ENCODE measurements at places on chromosomes 4 and X.

- no peak for ATAC-seq
Observed at GRCh38 chr4:7658341-7659204, 223.8 kb upstream of the PSAPL1 start.

GRCh38 chrX:12701628-12702027, 89.6 kb upstream of the PRPS2 start:
- peak; percentile 36 for ATAC-seq

- no peak for ATAC-seq
Observed at GRCh38 chr4:143713955-143714625, 13.6 kb upstream of the FREM3 start.

- ATAC-seq = no peak
Observed at GRCh38 chrX:113828470-113828869, 755.4 kb upstream of the HTR2C start.

DNA sequence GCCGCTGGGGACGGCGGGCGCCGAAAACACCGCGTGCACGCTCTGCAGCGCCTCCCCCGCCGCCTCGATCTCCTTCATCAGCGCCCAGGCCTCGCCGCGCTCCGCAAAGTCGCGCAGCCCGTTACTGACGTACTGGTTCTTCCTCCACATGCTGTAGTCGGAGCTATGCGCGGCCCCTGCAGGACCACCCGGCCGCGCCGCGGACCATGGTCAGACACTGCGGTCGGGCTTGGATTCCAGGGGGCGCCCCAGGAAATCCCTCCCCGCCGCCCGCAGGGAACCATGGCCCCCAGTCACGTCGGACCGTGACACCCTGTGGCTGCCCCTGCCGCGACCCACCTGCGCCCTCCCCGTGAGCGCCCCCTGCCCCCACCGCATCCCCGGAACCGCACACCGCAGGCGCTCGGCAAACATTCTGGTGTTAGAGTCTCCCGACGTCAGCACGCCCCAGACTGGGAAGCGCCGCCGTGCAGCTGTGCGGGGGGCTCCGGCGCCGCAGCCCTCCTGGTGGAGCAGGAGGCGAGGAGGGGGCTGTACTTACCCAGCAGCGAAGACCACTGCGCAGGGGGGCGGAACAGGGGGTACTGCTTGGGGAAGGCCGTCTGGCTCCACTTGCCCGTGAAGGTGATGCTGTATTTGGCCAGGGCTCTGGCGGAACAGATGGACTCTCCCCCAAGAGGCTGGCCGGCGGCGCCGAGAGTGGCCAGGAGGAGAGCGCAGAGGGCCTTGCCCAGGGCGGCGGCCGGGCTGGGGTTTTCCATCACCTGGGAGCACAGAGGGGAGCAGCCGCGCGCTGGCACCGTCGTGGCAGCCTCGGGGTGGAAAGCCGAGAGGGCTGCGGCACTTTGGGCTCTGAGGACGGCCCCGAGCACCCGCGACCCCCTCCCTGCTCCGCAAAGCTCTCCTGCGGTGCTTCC, 814 bp downstream of the SPON2 start:
- no peak for ATAC-seq

DNA sequence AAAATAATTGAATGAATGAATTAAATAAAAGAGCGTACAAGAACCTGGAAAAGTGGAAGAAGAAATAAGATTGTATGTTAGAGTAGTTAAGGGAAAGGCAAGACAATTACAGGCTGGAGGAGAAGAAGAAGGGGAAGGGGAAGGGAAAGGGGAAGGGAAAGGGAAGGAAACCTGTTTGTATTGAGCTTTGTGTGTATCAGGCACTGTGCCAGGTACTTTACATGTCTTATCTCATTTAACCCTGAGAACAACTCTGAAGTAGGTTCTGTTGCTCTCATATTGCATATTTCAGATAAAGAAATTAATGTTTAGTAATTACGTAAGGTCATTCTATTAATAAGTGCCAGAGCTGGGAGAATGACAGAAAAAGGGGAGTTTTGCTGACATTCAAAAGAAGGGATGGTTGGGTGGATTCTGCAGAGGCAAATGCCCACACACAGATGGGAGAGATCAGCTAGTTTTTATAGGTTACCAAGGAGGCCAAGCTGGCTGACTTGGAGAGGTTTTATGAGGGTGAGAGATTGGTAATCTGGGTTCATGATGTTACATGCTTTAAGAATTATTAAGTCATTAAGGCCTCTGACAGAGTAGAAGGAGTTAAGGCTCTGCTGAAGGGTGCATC, 92.3 kb upstream of the LCORL start:
- ATAC-seq = no peak

- ATAC-seq = no peak
Observed at GRCh38 chr4:152424977-152425376, 110.9 kb downstream of the FBXW7 start.

- no peak for ATAC-seq
Observed at GRCh38 chr4:110265001-110265400, 66.6 kb upstream of the ELOVL6 start.

GRCh38 chr4:85728464-85728863, 253.5 kb downstream of the ARHGAP24 start:
- no peak for ATAC-seq

GRCh38 chrX:134650701-134651100, 7.6 kb downstream of the PLAC1 start:
- ATAC-seq = no peak

- no peak for ATAC-seq
Observed at GRCh38 chrX:124435616-124436015, 89.3 kb downstream of the SH2D1A start.

GRCh38 chr4:171717231-171717741, 95.9 kb upstream of the GALNTL6 start:
- ATAC-seq = no peak

DNA sequence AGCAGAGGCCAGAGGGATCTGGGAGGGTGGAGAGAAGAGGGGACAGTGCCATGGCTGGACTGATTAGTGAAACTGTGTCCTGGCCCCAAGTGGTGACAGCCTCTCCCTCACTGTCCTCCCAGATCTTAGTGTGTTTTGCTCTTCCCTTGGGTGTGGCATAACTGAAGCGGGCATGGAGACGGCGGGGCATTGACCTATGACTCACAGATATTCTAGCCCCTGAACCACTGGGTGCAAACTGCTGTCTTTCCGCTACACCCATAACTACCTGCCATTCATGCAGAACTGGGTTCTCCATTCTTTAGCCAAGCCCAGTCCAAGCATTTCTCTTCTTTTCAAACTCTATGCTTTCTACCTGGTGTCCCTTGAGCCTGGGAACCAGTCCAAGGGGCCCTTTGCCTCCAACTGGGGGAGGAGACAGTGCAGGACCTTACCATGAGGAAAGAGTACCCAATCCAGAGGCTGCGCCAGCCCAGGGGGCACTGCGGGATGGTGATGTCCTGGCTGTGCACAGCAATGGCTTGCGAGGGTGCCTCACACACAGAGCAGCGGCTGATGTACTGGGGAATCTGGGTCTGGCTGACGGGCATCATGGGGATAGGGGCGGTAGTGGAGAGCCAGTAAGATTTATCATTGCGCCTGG, 67.6 kb downstream of the ATG4A start:
- ATAC-seq = no peak

DNA sequence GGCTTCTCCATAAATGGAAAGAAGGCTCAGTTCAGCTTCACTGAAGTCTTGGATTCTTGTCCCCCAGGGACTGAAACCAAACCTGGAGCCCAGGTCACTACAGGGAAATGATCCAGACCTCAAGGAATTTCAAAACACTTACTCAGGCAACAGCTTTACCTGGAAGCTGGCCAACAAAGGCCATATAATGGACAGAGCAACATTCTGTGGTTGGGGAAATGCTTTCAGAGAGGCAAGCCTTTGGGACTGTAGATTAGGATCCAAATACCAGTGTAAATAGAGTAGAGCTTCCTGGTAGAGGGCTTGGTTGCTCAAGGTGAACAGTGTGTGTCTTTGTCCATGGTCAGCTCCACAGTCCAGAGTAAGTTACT, 57.0 kb upstream of the PROM1 start:
- ATAC-seq = no peak

DNA sequence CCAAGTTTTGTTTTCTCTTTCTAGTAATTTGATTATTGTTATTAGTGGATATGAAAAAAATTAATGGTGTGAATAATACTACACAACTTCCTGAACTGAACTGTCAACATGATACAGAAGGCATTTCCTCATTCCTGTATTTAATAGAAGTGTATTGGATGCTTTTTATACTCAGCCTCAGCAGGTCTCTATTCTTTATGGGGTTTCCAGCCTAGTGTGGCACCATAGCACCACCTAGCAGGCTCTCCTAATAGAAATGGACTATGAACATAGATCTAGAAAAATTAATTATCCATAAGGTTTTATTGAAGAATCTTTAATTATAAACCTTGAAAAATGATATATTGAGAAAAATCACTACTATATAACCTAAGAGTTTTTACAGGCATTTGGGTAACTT, 52.4 kb downstream of the GLRB start:
- ATAC-seq = no peak

DNA sequence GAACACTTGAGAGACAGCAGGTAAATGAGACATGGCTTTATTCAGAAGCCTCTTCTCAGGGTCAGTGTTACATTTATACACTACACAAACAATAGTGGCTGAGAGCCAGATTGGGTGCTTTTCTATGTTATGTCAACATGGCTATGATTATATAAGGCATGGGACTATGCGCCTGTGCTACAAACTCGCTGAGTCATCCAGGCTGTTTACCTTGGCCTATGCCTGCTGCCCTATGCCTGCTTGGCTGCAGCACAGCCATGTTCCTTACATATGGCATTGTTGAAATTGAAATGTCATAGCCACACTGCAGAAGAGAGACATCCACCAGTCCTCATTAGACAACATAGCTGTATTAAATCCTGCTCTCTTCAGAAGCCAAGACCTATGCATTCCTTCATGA, 236.3 kb upstream of the NWD2 start:
- no peak for ATAC-seq

DNA sequence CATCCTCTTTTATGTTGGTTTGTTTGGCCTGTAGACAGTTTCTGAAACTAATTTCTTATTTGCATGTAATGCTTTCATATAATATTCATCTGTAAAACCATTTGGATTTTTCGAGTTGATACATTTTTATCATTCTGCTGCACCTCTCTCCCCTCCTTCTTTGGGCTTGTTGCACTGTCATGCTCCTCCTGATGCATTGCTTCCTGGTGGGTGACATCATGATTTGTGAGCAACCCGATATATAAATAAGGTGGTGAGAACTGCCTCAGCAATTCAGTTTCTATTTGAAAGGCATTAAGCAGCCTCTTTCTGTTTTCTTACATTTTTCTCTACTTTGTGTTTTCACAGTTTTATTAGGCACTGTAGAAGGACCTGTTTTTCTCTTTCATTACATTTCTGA, 515.7 kb downstream of the RPA4 start:
- no peak for ATAC-seq

GRCh38 chr4:182904211-182904761, 12.9 kb downstream of the DCTD start:
- ATAC-seq = no peak

DNA sequence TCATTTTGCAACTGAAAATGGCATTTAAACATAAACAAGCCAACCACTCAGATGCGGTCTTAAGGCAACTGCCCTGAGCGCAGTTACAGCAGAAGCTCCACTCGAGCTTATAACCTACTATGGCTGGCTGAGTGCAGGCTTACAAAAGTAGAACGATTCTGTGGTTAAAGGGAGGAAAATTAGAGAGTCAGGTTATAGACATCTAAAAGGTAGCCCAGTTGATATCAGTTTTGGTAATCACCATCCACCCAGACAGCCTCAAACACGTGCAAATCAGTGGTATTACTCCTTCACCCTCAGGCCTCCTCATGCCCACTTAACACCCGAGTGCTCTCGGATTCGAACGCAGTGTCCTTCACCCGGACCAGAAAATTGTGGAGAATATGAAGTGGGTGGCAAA, 3.1 kb downstream of the LEF1 start:
- no peak for ATAC-seq

- ATAC-seq = no peak
Observed at GRCh38 chr4:69689599-69689998, 36.6 kb upstream of the UGT2A1 start.

DNA sequence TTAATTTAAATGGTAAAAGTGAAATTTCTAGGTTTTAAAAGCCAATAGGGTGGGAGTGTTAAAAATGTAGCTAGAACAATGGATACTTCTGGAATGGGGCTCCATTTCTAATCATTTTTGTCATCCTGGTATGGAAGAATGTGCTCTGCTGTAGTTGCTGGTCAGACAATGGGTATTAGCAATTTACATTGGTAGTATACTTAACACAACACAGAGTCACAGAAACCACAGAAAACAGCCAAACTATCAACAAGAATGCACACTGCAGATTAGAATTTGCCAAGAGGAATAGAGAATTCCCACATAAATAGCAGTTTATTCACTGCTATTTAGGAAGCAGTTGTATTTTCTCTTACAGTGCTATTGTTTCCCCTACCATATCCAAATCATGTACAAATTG, 319.6 kb downstream of the PPP3CA start:
- ATAC-seq = no peak

DNA sequence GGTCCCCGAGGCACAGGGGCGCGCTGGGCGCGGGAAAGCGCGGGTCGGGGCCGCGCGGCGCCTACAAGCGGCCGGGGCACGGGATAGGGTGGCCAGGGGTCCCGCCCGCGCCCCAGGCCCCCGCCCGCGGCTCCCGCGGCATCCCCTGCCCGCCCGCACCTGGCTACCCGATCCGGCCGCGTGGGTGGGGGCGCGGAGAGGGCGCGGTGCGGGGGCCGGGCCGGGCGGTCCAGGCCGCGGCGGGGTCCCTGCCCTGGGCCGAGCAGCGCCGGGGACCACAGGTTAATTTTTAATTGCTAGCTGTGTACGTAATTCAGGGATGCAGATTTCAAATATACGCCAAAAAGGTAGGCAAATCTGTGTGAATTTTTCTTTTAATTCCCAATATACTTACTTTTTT, 44.3 kb upstream of the FAM47C start:
- ATAC-seq = no peak

DNA sequence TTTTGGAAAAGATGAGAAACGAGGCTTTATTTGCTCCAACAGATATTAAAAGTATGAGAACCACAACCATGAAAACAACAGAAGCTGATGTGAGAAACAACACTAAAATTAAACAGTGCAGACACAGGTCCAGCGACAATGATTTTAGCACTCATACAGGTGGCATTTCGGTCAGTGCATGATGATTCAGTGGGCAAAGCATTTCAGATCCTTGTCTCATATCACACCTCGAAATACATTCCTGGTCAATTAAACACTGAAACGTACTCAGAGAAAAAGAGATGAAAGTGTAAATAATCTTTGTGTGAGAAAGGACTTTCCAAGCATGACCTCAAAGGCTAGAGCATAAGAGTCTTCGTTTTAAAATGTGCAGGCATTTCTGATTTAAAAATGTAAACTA, 85.2 kb downstream of the ACOX3 start:
- ATAC-seq = no peak

- ATAC-seq = no peak
Observed at GRCh38 chr4:84419201-84419600, 79.9 kb downstream of the NKX6-1 start.

GRCh38 chrX:21711129-21711847, 46.6 kb downstream of the SMPX start:
- ATAC-seq = no peak

DNA sequence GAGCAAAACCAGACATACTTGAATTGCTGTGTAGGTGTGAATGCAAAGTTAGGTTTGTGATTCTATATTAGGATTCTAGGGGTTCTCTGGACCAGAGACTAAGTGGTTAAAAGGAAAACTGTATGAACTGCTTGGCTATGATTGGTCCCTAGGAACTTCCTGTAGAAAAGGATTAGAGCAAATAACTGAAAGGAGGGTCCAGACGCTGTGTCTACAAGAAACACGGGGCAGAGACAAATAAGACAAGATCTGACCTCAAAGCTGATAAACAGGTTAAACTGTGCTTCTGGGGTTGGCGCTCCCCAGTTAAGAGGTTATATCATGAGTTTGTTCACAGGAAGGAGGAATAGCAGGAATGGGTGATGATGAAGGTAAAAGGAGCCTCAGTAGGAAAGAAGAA, 183.6 kb downstream of the MGST2 start:
- no peak for ATAC-seq
